ENCODE measurements at places on chromosomes 6 and 20.

- no peak for DNase-seq
Observed at GRCh38 chr6:147758303-147758702, 249.8 kb downstream of the SAMD5 start.

- no peak for DNase-seq
Observed at GRCh38 chr20:11338496-11339306, 579.0 kb upstream of the BTBD3 start.

DNA sequence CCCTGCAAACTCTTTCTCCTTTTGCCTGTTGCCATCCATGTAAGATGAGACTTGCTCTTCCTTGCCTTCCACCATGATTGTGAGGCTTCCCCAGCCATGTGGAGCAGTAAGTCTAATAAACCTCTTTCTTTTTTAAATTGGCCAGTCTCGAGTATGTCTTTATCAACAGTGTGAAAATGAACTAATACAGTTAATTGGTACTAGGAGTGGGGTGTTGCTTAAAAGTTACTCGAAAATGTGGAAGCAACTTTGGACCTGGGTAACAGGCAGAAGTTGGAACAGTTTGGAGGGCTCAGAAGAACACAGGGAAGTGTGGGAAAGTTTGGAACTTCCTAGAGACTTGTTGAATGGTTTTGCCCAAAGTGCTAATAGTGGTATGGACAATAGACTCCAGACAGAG is 359.2 kb upstream of the KHDRBS2 start:
- no peak for DNase-seq

- no peak for DNase-seq
Observed at GRCh38 chr20:48335308-48336050, 492.3 kb downstream of the PREX1 start.

- no peak for DNase-seq
Observed at GRCh38 chr6:39440039-39440426, 117.5 kb upstream of the KCNK16 start.

GRCh38 chr6:31651602-31652191 is 764 bp downstream of the BAG6 start:
- no peak for DNase-seq

DNA sequence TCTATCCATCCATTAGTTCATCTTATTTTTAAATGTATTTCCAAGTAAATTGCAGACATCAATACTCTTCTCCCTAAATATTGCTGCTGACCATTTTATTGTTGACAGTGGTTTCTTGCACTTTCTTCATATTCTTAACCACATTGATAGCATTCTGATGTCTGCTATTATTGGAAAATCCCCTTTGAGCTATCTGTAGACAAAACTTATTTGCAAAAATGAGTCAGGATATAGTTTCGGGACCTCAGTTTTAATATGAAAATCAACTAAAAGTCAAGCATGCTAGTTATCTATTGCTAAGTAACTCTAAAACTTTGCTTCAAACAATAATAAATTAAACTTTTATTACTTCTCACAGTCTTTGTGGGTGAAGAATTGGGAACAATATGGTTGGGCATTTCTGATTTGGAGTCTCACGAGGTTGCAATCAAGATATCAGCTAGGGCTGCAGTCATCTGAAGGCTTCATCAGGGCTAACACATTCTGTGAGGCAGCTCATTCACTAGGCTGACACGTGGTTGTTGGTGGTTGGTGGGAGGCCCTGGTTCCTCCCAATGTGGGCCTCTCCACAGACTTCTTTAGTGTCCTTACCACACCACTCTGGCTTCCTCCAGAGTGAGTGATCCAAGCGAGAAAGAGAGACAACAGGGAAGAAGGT is 32.7 kb downstream of the CD109 start:
- DNase-seq, result no peak

GRCh38 chr20:24051160-24051559 is 62.6 kb upstream of the GGTLC1 start:
- no peak for DNase-seq

GRCh38 chr20:5859608-5860007 is 90.7 kb downstream of the TRMT6 start:
- DNase-seq, result no peak

GRCh38 chr20:62872184-62872847 is 10.7 kb upstream of the TCFL5 start:
- DNase-seq, result no peak

DNA sequence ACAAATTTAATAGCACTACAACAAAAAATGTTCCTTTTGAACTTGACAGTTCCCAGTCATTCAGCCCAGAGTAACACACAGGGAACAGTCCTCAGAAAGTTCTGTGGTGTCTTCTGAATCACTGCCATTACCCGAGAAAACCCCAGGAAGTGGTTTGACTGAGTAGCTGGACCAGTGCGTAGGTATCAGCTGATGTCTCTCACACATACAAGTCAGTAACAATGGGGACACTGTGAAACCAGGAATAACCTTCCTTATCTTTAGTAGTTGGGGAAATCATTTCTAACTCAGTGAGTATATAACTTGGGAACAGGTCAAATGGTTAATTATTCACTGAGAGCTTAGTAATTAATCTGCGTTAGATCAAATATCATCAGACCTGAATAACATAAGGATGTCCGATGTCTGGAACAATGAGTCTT is 73.1 kb downstream of the HIVEP2 start:
- no peak for DNase-seq

DNA sequence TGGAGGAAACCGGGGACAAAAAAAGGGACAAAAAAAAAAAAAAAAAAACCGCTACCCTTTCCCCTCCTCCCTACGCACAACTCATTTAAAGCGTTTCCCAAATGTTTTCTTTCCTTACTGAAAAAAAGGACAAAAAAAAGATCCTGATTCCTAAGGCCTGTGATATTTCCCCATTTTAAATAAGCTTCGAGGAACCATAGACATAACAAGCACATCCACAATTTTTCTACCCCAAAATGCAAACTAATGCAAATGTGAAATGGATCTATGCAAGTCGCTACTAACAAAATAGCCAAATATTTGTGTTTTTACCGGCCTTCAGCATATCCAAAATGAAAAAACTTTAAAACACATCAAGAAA is 1.4 kb upstream of the ZNF217 start:
- DNase-seq, result no peak

GRCh38 chr6:151494235-151494935 is 568 bp downstream of the CCDC170 start:
- peak; percentile 75 for DNase-seq

DNA sequence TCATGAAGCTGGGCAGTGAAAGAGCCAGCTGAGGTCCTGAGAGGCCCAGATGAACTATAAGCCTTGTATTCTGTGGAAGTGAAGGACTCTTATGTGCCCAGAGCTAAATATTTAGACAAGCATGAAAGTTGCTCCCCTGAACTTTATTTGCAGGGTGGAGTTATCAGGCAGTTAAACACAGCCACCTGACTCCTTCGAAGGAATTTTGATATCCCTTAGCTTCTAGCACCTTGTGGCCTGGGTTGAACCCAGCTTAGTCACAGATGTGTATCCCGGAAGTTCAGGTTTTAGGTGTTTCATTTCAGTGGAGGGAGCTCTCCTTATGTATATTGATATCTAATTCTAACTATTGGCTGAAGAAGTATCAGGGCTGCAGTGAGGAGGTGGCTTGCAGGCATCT is 20.4 kb downstream of the NR2E1 start:
- DNase-seq, result no peak

GRCh38 chr6:48486876-48487275 is 375.9 kb upstream of the PTCHD4 start:
- no peak for DNase-seq

DNA sequence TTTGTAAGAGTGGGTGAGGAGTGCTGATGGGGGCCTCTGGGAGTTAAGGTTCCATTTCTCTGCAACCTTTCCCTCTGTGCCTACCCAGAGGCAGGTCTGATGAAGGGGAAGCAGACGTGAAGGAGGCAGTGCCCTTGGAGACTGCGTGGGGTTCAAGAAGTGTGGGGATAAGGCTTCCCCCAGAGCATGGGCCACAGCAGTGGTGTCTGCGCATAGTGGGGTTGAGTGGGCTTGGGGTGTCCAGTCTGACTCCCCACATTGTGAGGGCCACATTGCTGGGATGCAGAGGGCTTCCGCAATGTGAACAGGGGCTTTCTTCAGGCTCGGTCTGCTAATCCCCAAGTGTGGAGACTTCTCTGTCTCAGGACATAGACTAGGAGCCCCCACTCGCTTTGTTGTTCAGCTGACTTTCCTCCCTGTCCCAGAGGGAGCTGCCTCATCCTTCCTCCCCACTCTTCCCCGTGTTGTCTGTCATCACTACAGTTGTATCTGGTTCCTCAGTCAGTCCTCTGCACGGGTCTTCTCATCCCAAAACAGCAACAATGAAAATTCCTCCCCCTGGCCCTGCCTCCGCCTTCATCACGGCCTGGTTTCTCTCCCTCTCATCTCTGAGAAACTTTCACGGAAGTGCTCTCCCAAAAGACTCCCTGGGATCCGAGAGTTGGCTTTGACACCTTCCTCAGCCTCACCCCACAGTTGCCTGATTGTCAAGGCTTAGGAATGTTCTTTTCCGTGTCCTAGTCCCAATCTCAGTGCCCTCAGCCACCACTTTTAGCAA is 2.8 kb downstream of the EBF4 start:
- DNase-seq, result peak; percentile 23

DNA sequence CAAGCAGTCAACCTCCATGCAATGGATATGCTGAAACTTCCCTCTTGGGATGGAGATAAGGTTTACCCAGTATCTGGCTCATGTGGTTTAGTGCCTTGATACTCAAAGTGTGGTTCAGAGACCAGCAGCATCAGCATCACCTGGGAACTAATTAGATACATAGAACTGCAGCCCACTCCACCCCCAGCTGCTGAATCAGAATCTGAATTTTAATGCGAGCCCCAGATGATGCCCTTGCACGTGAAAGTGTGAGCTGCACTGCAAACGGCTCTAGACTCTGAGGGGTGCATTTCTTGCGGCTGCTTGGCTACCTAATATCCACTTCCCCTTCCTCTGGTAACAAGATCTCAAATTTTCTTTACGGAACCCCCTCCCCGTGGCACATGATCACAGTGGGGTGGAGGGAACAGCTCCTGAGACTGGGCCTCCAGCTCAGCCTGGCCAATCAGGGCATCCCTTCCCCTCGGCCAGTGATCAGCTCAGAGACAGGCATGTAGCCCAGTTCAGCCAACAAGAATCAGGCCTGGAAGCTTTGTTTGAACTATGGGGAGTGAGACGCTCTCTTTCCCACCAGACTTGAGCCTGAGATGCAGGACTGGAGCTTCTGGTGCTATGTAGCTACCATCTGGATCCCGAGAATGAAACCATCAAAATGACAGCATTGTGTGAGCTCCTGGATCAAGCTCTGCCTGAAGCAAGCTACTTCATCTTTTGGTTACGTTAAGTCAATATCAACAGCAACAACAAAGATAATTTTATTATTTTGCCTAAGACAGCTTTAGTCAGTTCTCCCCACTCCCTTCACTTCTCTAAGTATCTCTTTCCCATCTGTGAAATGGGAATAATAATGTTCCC is 12.8 kb downstream of the KCNK15 start:
- DNase-seq, result no peak

DNA sequence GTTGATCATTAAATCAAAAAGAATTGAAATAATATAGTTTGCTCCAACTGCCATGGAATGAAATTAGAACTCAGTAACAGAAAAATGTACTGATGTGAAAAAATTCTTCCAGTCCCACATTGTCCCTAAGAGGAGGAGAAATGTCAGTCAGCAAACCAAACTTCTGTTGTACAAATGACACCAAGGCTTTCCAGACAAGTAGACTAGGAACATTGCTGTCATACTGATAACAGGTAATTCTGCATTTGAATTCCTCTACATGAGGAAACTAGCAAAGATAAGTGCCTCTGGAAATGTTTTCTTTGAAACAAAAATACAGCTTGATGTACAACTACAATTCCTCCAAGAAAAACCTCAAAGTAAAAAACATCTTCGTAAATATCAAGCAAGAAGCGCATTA is 90.2 kb downstream of the HIVEP1 start:
- no peak for DNase-seq

GRCh38 chr6:156538875-156539660 is 238.1 kb upstream of the ARID1B start:
- DNase-seq, result no peak

Data from left forelimb (tissue), 1 donor.